Umbilical cord (tissue), 2 donors: ENCODE measurements at places on chromosomes 11 and 22. TPM values are rescaled to one million over a fixed set of nuclear protein-coding genes. Genes with fewer than 3 reads are reported as not detected.

Gene UBASH3B
- 3.4 TPM for total RNA-seq

Gene AGBL2
- total RNA-seq = 1.2 TPM

Gene MYEOV
- total RNA-seq = 0.48 TPM

Gene ARHGAP8
- total RNA-seq = 5.3 TPM

Gene P2RY2
- total RNA-seq = 4.8 TPM

Gene DHCR7
- 6.0 TPM for total RNA-seq

Gene OR51B4
- total RNA-seq = 3.1 TPM

Gene DCHS1
- total RNA-seq = 37.6 TPM

Gene C11orf91
- 2.2 TPM for total RNA-seq

Gene F2
- total RNA-seq = not detected
